ENCODE measurements at places on chromosomes 3 and 15.
A peak's percentile ranks its signal among the peaks of the same experiment; 100 is the strongest.

- DNase-seq = no peak
Measured at GRCh38 chr3:3664935-3665334, 134.3 kb upstream of the LRRN1 start.

DNA sequence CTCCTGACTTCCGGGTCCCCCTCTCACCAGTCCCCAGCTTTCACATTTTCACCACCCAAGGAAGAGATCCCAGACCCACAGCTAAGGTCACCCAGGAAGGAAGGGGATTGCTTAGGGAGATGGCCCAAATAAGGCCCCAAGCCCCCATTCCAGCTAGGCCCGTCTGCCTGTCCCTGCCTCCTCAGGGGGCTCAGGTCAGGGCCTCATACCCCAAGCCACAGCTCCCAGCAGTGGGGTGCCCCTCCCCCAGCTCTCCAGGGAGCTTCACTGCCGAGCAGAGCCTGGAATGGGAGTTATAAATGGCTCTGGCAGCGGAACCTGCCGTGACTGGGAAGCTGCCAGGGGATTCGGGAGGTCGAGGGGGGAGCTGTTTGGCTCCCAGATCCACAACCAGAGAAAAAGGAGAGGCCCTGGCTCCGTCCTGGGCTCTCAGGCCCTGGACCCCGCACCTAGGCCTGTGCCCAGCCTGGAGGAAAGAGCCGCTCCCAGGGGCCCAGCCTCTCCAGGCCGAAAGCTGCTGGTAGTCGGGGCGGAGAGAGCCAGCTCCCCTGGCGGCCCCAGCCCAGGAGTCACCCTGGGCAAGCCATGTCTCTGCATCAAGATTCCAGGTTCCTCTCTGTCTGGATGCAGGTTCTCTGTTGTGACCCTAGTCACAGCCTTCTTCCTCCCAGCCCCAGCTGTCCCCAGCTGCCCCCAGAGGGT, 550 bp downstream of the CCDC9B start:
- peak; percentile 91 for DNase-seq

DNA sequence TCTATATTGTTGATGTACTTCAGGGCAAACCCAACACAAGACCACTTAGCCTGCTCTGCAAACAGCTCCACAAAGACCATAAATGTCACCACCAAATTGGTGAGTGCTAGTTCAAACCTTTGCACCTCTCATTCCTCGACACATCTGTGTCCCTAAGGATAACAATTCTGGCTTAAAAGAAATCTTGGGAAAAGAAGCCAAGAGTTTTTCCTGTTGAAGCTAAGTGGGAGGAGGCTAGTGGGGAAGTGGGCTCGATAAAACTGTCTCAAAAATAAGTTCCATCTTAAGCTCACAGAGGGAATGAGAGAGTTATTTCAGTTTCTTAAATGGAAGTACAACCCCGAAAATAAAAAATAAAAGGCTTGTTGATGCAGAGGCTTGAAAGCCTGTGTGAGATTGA, 40.4 kb upstream of the PRICKLE2 start:
- no peak for DNase-seq

GRCh38 chr3:151197981-151198767, 4.8 kb downstream of the GPR171 start:
- DNase-seq = no peak

DNA sequence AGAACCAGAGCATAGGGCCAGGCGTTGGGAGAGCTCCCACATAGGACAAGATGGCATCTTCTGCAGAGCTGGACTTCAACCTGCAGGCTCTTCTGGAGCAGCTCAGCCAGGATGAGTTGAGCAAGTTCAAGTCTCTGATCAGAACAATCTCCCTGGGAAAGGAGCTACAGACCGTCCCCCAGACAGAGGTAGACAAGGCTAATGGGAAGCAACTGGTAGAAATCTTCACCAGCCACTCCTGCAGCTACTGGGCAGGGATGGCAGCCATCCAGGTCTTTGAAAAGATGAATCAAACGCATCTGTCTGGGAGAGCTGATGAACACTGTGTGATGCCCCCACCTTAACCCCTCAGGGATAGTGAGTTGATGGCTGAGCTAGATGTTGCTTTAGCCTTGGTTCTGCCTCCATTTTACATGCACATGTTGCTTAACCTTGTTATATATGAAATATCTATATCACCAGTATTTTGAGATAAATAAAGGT, at the start of gene PYDC2:
TSS of gene PYDC2 (plus strand) at position 51 of the 483 bp plus-strand sequence. CDS start at position 51, 0 bp downstream.
- no peak for DNase-seq

GRCh38 chr15:94335616-94336015, 104.3 kb downstream of the MCTP2 start:
- peak; percentile 4 for DNase-seq

DNA sequence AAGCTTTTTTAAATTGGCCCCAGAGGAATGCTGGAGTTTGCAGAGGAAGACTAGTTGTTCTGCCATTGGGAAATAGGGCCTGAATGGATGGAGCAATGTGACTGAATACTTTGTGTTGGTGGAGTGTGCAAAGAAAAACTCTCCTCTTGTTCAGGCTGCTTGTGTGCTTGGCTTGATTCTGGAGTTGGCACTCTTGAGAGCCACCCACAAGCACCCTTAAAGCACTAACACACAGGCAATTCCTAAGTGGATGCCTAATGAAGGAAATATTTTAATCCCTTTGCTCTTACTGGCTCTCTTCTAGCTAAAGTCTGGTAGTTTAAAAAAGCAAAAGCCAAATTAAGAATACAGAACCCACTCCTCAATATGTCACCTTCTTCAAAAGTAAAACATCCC, 304.4 kb upstream of the C2CD4B start:
- no peak for DNase-seq

- no peak for DNase-seq
Measured at GRCh38 chr15:81235276-81236123, 38.8 kb downstream of the IL16 start.

DNA sequence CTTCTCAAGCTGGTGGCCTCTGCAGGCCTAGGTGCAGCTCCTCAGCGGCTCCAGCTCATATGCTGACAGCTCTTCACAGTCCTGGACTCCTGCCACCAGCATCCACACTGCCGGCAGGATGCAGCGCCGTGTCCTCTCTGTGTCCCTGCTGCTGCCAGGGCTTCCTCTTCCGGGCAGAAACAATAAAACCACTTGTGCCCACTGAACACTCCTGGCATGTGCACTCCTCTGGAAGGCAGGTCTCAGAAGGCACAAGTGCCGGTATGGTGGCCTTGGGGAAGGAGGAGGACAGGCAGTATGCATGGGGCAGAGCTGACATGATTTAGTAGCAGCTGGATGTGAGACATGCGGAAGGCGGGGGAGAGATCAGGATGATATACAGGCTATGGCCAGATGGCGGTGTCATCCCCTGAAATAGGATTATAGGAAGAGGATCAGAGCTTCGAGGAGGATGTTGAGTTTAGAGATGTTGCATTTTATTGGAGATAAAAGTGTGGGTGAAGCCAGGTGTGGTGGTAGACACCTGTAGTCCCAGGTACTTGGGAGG, 7.5 kb upstream of the MAN2A2 start:
- no peak for DNase-seq

DNA sequence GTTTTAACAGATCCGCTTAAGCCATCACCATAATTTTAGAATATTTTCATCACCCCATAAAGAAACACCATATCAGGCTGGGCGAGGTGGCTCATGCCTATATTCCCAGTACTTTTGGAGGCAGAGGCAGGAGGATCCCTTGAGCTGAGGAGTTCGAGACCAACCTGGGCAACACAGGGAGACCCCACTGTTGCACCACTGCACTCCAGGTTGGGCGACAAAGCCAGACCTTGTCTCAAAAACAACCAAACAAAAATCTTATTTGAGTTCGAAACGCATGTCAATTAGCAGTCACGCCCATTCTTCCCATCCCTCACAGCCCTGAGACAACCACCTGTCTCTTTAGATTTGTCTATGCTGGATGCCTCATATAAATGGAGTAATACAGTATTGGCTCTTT, 119.9 kb downstream of the KLF13 start:
- no peak for DNase-seq

DNA sequence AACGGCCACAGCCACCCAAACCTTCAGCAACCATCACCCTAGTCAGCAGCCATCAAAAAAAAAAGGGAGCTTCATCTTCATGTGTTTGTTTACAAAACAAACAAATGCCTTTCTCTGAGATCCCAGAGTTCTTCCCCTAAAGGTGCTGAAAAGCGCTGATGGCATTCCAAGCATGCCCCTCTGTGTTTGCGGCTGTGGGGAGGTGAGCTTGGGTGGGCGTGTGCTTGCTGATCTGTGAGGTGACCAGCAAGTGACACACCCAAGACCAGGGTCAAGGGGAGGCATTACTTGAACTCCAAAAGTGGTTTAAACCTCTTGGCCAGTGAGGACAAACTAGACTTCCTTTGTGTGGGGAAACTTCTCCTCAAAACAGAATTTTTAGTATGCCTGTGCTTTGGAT, 81.5 kb downstream of the DHX36 start:
- no peak for DNase-seq

GRCh38 chr3:15595955-15596354, 5.4 kb downstream of the HACL1 start:
- DNase-seq = no peak

GRCh38 chr3:25423780-25424588, 4.1 kb upstream of the RARB start:
- DNase-seq = peak; percentile 64

DNA sequence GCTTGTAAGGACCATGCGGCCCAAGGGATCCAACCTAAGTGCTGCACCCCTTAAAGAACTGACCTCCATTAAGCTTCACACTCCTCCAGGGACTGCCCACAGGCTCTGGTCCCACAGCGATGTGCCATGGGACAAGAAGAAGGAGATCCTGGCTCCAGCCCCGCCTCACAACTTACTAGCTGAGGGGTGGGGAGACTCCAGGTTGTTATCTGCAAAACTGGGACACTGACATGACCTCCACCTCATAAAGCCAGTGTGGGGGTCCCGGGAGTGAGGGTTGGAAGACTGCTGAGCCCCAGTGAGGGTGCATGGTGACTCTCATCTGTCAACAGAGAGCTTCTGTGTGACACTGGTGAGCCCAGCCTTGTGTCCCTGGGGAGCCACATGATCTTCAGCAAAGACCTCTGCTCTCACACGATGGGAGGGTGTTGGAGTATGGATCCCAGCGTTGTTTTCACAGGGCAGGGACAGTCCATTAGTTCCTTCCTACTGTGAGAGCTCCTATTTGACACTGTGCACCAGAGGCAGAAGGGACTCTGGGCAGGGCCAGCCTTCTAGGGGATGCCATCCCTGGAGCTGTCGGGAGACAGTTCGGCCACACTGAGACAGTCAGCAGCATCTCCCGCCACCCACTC, 26.7 kb downstream of the EAF1 start:
- DNase-seq = no peak

GRCh38 chr3:17806201-17806600, 63.8 kb upstream of the TBC1D5 start:
- no peak for DNase-seq

GRCh38 chr3:114120211-114120610, 58.6 kb downstream of the DRD3 start:
- no peak for DNase-seq

GRCh38 chr15:80183306-80183705, 30.5 kb downstream of the FAH start:
- no peak for DNase-seq

- DNase-seq = no peak
Measured at GRCh38 chr3:108219336-108219735, 2.9 kb downstream of the IFT57 start.

- no peak for DNase-seq
Measured at GRCh38 chr3:177426878-177427495, 229.7 kb upstream of the TBL1XR1 start.
